ENCODE measurements at places on chromosomes 4 and X. TPM values are rescaled to one million over a fixed set of nuclear protein-coding genes. Genes with fewer than 3 reads are reported as not detected.
A peak's percentile ranks its signal among the peaks of the same experiment; 100 is the strongest.

DNA sequence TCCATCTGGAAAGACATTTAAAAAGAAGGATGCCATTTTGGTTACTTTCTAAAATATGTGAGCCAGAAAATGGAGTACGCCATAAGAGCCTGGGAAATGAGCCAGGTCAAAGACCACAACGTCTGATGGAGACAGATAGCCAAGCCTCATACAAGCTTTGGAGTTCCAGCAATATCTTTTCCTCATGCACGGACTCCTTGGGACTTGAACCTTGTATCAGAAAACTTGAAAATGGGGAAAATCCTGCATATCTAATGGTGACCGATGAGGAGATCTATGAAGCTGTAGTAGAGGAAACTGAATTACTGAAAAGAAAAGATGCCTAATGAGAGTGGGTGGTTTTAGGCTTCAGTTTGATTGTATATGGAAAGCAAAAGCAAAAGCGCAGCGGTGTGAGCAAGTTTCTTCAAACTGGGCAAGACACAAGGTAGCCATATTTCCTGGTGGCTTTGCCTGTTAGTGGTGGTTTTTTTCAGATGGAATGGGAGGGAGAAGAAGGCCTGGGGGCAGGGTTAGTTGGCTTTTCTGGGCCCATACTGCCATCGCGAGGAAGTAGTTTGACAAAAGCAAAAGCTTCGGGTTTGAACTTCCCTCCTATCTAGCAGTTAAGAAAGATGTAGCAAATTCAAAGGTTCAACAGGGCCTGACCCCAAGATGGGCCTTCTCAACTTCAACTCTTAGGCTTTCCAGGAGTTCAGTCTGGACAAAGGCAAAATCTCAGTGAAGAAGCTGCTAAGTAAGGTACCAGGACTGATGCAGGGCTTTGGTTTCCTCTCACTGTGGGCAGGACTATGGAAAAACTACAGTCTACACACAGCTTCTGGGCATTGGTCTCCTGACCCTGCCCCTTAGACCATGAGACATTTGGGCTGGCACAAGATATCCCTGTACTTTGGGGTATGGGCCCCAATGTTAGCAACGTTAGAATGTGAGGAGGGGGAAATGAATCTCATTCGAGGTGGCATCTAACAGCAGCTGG lies 210.0 kb upstream of the STK26 start:
- H3K27ac ChIP-seq, result peak overlapping the region; percentile 70
- H3K4me1 ChIP-seq, result peaks cover 6% of the 10 kb centered on the region
- DNase-seq, result peak; percentile 54
- H3K4me3 ChIP-seq, result peak overlapping the region; percentile 78

DNA sequence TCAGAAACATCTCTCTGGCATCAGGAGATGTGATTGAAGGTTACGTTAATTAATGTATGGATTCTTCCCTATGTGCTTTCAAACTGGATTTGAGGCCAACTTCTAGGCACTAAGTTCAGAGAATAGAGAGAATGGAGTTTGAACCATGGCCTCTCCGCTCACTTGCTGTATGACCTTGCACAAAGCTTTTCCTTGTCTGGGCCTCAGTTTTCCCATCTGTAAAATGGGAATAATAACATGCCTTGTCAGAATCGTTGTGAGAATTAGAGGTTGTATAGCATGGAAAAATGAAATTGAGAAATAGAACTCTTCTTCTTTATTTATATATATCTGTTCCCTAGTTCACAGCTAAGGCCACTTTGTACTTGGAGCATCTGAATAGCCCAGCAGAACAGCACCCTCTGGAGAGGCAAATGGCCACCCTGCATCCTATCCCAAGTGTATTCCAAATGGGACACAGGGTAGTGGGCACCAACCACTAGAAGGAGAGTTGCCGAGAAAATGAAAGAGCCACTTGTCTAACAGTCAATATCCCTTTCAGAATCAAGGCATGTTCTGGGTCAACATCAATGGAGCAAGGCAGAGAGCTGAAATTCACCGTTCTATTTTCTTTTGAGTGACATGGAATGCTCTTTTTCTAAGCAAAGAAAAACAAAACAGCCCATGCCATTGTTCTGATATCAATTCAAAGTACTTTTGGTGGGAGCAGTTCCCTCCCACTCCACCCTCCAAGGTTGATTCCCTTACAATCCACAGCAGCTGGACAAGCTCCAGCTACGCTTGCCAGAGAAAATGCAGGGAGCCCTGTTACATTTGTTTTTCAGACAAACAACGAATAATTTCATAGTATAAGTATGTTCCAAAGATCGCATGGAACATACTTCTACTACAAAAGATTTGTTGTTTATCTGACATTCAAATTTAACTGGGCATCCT lies 23.3 kb upstream of the MTM1 start:
- H3K36me3 ChIP-seq, result no peaks in the 10 kb centered on the region
- H3K27me3 ChIP-seq, result no peaks in the 10 kb centered on the region
- no peak for DNase-seq
- no peak overlapping the region for H3K4me3 ChIP-seq

- H3K4me3 ChIP-seq, result no peak overlapping the region
- H3K36me3 ChIP-seq, result no peaks in the 10 kb centered on the region
- no peak overlapping the region for H3K27ac ChIP-seq
- H3K27me3 ChIP-seq, result no peaks in the 10 kb centered on the region
Measured at GRCh38 chr4:64777286-64777685, 368.0 kb upstream of the TECRL start.

The SSX2 gene
- total RNA-seq, result not detected

The DCAF12L1 gene
- total RNA-seq, result not detected

The CT45A2 gene
- total RNA-seq, result not detected

The DCAF12L2 gene
- not detected for total RNA-seq

- H3K27me3 ChIP-seq, result no peaks in the 10 kb centered on the region
- no peak overlapping the region for H3K27ac ChIP-seq
- H3K4me1 ChIP-seq, result no peaks in the 10 kb centered on the region
- no peak overlapping the region for H3K4me3 ChIP-seq
Measured at GRCh38 chrX:22730542-22730941, 269.2 kb upstream of the DDX53 start.

GRCh38 chr4:81455897-81456296 lies 15.8 kb downstream of the RASGEF1B start:
- no peaks in the 10 kb centered on the region for H3K4me1 ChIP-seq
- H3K27me3 ChIP-seq, result no peaks in the 10 kb centered on the region
- no peak overlapping the region for H3K4me3 ChIP-seq
- DNase-seq, result no peak
- no peaks in the 10 kb centered on the region for H3K36me3 ChIP-seq

The XAGE1A gene
- not detected for total RNA-seq

DNA sequence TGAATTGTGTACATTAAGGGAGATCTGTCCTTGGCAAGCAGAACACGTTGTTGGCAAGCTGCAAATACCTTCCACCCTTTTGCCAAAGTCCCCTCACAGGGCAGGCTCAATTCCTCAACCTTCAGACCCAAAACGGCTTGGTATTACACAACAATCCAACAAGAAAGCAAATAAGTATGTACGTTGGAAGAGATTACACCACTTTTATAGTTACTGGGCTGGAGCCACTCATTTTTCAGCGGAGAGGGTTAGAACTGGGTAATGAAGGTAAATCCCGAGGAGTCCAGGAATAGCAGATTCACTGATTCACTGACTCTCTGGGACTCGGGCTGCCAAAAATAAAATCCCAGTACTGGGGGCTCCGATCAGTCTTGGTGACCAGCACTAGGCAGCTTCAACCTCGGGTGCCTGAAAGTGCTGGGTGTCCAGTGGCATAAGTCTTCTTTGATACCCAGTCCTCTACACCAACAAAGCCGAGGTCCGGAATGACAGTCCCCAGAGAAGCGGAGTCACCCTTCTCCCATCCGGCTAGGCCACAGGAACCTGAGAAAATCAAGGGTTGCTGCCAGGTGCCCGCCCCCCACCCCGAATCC lies 587 bp downstream of the TIMM8A start:
- no peaks in the 10 kb centered on the region for H3K36me3 ChIP-seq
- H3K27ac ChIP-seq, result peak overlapping the region; percentile 74
- DNase-seq, result no peak
- H3K4me3 ChIP-seq, result peak overlapping the region; percentile 88
- no peaks in the 10 kb centered on the region for H3K27me3 ChIP-seq
- H3K4me1 ChIP-seq, result no peaks in the 10 kb centered on the region

The CD38 gene
- 9.0 TPM for total RNA-seq

DNA sequence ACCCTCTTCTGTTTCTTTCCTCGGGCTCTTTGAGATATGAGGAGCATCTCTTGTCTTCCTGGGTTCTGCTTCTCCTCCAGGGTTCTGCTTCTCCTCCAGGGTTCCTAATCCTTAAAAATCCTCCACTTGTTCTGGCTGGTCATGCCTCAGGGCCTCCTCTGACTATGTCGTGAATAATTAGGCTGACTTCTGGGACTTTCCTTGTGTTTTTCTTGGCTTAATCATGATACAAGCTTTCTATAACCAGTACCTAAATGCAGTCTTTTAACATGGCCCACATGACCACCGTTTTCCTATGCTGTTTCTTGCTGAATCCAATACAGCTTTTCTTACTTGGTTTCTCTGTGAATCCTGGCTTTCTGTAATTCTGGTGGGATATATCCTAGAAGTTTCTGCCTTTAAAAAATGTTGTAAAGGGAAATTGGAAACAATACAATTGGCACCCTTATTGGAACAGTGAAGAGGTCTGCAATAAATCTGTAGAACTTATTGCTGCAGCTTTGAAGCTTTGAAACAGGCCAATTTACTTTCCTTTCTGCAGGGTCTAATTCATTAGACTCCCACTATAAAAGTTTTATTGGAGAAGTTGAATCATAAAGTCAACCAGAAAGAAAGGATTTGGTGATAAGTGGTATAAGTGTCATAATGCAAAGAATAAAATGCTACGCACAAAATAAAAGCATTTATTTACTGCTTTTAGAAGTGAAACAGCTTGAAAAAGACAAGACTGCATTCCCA lies 213.1 kb downstream of the UGT8 start:
- H3K4me3 ChIP-seq, result no peak overlapping the region
- H3K27me3 ChIP-seq, result no peaks in the 10 kb centered on the region
- no peak overlapping the region for H3K27ac ChIP-seq
- no peaks in the 10 kb centered on the region for H3K36me3 ChIP-seq

DNA sequence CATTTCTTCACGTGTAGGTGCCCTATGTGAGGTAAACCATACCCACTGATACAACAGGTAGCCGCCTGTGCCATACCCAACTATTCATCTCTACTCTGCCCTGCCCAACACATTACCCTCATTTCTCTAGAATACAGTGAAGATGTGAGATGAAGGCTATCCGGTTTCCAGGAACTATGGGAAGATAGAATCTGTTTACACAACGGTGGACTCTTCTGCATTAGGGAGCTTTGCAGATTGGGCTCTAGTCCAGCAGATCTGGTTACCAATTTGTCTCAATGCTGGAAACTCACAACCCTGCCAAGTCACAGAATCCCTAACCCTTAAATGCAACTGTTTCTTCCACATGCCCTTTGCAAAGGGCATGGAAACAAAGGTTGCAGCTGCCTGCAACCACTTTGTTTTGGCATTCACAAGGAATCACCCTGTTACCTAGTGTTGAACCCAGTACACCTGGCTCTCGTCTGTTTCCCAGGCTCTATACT lies 6.4 kb upstream of the SLAIN2 start:
- no peaks in the 10 kb centered on the region for H3K4me1 ChIP-seq
- H3K36me3 ChIP-seq, result no peaks in the 10 kb centered on the region
- no peak overlapping the region for H3K27ac ChIP-seq
- no peak for DNase-seq
- no peaks in the 10 kb centered on the region for H3K27me3 ChIP-seq

Data from CD8-positive, alpha-beta memory T cell (primary cell).